Right lung (tissue), 10 donors: ENCODE measurements at places on chromosomes 11 and 22.
A peak's percentile ranks its signal among the peaks of the same experiment; 100 is the strongest.

GRCh38 chr11:64101461-64101860 lies 64.5 kb downstream of the MACROD1 start:
- DNase-seq, result no peak

GRCh38 chr22:44154436-44154942 lies 26.2 kb upstream of the PARVG start:
- DNase-seq, result no peak

DNA sequence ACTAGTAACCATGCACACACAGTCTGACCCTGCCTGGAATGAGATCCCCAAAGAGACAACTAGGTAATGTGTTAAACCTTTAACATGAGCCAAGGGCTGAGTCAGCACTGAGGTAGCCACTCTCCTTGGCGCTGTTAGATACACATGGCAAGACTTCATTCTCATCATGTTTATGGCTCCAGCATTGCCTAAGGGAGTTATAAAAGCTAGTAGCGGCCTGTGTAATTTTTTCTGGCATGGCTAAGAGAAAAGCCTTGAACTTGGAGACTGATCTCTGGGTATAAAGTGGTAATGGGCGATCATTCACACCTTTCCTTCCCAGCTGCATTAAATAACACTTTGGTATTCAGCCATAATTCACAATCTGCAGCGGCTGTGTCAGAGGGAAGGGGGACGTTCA lies 779.7 kb upstream of the LRRC4C start:
- no peak for DNase-seq

GRCh38 chr11:14218728-14219127 lies 140.3 kb downstream of the RRAS2 start:
- no peak for DNase-seq

DNA sequence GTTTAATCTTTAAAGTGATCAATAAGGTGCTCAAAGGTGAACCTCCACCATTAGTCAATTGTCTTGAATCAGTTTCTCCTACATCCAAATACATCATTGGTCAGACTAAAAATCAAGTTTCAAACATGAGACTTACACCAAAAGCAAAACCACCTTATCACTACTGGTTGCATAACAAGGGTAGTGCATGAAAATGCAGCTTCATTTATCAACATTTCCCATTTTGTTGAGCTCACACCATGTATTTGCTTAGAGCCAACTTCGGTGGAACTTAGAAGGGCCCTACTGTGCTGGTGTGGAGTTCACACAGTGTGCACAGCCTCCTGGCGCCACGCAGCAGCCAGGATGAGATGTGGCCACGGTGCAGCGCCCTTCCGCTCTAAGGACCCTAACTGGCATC lies 23.1 kb upstream of the PHLDA2 start:
- no peak for DNase-seq

- no peak for DNase-seq
Measured at GRCh38 chr22:35452810-35453743, 53.1 kb downstream of the MCM5 start.

DNA sequence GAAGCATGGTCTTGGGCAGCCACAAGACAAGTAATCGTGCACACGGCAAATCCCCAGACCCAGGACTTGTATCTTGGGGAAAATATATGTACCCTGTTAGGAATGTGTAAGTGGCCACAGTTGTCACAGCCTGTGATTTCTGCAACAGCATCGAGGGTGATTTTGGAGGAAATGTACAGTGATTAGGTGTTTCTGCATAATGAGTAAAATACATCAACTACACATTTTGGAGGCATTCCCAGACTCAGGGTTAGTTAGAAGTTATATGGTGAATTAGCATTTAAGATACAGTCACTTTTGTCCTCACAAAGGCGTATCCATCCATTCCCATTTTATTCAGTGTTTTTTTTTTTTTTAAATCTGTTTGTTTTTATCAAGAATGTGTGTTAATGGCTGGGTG lies 28.4 kb downstream of the SUSD2 start:
- DNase-seq, result peak; percentile 24

DNA sequence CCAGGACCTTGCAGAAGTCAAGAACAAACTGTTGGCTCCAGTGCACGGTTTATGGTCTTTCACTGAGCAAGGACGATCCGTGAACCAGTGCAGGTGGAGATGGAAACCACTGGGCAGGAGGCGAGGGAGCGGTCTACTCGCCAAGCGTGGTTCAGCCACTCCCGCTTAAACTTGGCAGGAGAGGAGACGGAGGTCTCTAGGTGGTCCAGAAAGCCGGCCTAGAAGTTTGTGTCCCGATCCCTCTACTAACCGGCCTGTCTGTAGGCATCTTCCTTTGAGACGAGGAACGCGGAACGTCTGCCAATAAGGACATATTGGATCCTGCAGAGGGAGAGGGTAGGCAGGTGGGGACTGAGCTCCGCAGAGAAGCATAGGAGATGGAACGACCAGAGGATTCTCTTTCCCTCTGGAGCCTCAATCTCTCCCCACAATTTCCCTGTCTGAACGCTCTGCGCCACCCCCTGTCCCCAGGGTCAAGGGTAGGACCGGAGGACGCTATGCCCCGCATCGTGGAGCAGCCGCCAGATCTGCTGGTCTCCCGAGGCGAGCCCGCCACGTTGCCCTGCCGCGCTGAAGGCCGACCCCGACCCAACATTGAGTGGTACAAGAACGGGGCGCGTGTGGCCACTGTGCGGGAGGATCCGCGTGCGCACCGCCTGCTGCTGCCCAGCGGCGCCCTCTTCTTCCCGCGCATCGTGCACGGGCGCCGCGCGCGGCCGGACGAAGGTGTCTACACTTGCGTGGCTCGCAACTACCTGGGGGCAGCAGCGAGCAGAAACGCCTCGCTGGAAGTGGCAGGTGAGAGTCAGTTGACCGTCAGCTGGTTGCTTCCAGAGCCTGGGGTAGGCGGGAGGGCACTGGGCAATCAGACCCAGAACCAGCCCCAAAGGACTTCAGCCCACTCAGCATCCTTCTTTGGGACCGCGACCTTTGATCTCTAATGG lies 3.4 kb downstream of the ROBO3 start:
- DNase-seq, result no peak

DNA sequence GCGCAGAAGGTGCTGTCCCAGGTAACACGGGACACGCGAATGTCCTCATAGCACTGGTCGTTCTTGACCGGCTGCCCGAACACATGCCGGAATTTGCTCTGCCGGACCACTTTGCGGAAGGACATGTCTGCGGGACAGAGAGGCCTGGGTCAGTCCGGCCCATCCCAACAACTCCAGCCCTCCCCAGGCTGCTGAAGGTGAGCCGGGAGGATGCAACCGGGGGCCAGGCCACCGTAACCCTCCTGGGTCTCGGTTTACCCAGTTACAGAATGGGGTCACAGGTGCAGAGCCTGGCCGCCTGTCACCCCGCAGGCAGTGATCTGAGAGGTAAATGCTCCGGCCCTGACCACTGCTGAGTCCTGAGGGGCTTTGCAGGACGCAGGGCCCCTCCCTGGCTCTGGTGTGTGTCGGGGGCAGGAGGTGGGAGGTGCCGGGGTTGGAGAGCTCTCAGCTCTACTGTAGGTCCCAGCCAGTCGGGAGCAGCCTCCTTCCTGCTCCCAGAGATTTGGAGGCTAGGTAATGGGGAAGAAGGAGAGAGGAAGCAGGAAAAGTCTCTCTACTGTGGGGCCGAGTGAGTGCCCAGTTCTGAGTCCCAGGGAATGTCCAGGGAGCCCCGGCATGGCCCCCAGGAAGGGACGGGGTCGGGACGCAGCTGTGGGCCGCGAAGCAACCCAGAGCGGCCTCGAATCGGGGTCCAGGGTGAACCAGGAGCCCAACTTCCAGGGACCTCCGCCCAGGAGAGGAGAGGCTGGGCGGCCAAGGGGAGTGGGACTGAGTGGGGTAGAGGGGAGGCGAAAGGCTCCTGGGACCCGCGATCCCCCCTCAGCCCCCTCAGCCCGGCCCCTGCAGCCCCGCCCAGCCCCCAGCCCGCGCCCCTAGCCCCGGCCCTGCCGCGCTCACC lies 522 bp downstream of the CORO1B start:
- DNase-seq, result no peak

GRCh38 chr22:30206944-30207343 lies 39.6 kb downstream of the LIF start:
- DNase-seq, result no peak

GRCh38 chr11:9247863-9248262 lies 17.3 kb downstream of the DENND5A start:
- no peak for DNase-seq

GRCh38 chr11:27596802-27597201 lies 90.2 kb upstream of the LIN7C start:
- no peak for DNase-seq

DNA sequence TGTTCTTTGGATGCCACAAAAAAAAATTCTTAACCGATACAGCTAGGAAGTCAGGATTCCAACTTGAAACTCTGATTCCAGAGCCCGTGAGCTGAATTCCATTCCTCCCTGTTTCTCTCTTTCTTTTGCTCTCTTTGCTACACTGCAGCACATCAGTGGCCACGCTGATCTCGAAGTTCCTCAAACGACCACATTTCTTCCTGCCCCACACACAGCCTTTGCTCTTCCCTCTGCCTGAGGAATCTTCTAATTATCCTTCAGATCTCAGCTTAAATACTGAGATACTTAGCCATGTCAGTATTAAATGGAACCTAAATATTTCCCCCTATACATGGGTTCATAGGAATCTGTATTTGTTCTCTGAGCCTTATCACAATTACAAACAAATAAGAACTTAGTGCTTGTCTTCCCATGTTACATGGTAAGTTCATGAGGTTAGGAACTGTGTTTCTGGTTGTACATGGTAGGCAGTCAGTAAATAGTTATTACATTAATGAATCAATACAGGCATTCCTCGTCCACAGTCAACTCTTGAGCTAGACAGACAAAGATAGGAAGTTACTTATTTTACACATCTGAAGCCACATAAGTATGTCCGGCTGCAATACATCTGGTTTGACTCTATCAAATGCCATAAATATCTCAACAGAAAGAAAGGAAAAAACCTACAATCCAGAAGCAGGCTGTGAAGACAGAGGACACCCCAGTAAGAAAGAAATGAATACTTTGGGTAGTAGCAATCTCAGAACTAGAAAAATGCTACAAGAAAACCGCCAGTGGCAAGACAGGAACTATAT lies 86.6 kb downstream of the MAML2 start:
- no peak for DNase-seq
